ENCODE measurements at places on chromosomes 6 and 20. TPM values are rescaled to one million over a fixed set of nuclear protein-coding genes. Genes with fewer than 3 reads are reported as not detected.

LY6G6C gene
- not detected for total RNA-seq

SLC17A1 gene
- not detected for total RNA-seq

- no peaks in the 10 kb centered on the region for H3K4me1 ChIP-seq
- no peak overlapping the region for H3K4me3 ChIP-seq
- H3K27ac ChIP-seq = no peak overlapping the region
- no peak for DNase-seq
Measured at GRCh38 chr20:24818056-24818455, 131.0 kb upstream of the CST7 start.

GRCh38 chr6:5155906-5156305, 70.8 kb downstream of the PPP1R3G start:
- H3K27me3 ChIP-seq = no peaks in the 10 kb centered on the region
- peaks cover 15% of the 10 kb centered on the region for H3K4me1 ChIP-seq
- no peak overlapping the region for H3K4me3 ChIP-seq
- H3K27ac ChIP-seq = no peak overlapping the region
- no peaks in the 10 kb centered on the region for H3K36me3 ChIP-seq
- no peak for DNase-seq

EPPIN gene
- total RNA-seq = not detected

EDN3 gene
- not detected for total RNA-seq

IL17A gene
- total RNA-seq = not detected

DNA sequence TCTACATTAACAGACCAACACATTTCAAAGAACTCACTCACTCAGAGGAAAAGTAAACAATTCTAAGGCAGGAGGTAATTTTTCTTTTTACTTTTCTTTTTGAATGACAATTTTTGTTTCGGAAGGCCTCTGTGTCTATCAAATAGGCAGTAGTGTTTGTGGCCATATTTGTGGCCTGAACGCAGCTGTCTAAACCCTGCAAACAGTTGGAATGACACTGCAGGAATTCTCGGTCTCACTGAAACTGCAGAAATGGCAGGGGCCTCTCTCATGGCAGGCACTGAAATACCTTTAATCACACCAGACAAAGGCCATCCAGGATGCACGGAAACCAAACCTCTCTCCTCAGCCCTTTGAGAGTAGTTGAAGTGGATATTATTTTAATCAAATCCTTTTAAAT, 30.4 kb downstream of the FYN start:
- no peak for DNase-seq
- H3K27me3 ChIP-seq = no peaks in the 10 kb centered on the region
- H3K4me3 ChIP-seq = no peak overlapping the region
- H3K36me3 ChIP-seq = peaks cover 2% of the 10 kb centered on the region

DNA sequence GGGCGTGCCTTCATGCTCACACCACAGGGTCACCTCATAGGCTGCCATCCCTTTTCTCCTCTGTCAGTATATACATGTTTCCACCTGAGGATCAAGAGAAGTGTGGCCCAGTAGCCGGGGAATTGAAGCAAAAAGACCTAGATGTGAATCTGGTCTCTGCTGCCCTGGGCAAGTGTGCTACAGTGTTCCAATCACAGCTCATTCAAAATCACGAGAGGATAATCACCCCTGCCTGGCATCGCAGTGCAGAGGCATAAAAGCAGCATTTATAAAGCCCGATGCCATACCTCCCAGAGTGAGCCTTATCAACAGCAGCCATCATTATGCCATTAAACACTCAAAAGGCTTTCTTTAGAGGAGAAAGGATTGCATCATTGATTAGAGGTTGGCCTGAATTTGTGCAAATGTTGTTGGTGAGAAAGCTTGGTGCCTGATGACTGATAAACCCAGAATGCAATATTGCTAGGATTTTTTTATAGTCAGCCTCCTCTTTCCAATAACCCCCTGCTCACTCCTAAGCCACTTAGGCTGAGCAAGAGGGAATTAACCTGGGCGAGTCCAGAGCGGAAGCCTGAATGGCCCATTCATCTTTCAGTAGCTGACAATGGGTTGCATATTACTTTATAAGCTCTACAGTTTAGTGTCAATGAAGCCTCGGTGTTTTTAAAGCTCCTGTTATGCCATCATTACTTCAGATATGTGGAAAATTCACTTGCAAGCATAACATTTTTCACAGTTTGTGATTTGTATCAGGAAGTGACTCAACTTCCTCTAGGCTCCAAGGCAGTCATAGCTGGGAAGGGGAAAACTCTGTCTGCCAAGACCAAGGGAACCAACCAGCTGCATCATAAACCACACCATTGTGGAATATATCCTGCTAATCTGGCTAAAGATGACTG, 92.5 kb upstream of the NXT1 start:
- H3K27me3 ChIP-seq = no peaks in the 10 kb centered on the region
- no peak overlapping the region for H3K4me3 ChIP-seq
- peak overlapping the region; percentile 82 for H3K27ac ChIP-seq
- DNase-seq = no peak
- peaks cover 28% of the 10 kb centered on the region for H3K4me1 ChIP-seq

DNA sequence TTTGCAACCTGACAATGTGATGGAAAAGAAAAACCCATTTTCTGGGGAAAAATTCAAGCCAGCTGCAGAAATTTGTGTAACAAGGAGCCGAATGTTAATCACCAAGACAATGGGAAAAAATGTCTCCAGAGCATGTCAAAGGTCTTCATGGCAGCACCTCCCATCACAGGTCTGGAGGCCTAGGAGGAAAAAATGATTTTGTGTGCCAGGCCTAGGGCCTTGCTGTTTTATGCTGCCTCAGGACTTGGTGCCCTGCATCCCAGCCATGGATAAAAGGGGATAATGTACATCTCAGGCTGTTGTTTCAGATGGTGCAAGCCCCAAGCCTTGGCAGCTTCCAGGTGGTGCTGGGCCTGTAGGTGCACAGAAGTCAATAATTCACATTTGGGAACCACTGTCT, 747.7 kb downstream of the C6orf118 start:
- no peaks in the 10 kb centered on the region for H3K4me1 ChIP-seq
- H3K4me3 ChIP-seq = no peak overlapping the region
- H3K27ac ChIP-seq = no peak overlapping the region

DNA sequence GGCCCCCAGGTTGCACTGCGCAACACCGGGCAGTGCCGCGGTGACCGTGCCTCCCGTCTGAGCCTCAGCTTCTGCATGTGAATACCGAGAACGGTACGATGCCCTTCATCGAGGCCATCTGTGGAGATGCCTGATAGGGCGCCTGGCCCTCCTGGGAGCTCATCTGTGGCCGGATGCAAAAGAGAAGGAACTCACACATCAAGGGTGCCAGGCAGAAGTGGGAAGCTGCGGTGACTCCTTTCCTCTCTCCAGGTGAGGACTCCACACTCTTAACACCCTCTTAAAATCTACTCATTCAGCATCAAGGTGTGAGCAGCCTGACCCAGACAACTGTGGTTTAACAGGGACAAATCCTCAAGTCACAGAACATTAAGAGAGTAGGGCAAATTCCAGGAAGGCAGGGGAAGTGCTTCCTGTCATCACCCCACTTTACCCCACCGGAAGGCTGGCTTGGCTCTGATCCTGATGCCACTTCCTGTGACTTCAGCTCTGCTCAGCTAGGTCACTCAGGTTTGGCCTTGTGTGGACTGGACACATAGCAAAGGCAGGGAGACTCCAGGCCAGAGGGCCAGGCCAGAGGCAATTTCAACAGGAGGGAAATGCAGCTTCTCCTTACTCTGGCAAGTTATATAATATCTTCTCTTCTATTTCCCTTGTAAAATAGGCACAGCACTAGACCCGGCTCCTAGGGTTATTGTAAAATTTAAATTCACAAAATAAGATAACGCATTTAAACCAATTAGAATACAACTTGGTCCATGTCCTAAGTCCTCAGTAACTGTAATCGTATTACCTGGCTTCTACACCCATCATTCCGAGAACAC, 69.4 kb downstream of the CPNE5 start:
- H3K4me3 ChIP-seq = no peak overlapping the region
- peaks cover 3% of the 10 kb centered on the region for H3K27me3 ChIP-seq
- no peak overlapping the region for H3K27ac ChIP-seq
- peaks cover 25% of the 10 kb centered on the region for H3K4me1 ChIP-seq

MYLK4 gene
- 0.99 TPM for total RNA-seq

DNA sequence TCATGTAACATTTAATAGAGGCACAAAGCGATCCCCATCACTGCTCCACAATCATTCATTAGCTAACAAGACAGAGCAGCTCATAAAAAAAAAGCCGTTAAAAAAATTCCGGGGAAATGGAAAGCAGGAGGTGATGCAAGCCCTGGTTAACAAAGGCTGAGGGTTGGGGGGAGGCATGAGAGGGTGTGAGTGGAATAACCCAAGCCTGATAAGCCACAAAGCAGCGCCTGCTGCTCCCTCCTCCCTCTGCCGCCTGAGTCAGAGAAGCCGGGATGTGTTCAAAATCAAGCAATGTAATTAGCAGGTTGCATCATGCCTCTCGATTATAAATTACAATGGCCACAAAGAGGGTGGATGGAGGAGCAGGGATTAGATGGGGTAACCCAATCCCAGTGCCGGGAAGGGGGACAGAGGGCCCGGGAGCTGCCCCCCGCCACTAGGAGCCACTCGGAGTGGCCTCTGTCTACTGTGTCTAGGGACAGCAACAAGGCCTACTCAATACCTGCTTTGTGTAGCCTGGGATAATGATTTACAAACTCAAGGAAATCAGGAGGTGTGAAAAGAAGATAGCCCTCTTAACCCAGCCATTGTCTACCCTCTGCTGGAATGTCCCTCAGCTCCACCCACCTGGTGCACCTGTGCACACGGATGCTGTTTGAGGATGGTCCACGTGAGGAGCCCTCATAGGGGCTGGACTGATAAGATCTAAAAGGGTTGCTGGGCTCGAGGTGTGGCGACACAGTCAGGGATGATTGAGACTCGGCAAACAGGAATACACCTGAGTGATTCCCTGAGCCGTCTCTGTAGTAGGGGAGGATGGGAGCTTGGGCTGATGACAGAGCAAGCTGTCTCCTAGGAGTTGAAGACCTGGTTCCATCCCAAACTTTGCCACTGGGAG, 156.9 kb downstream of the VEGFA start:
- H3K4me3 ChIP-seq = peak overlapping the region; percentile 9
- no peak for DNase-seq
- H3K27me3 ChIP-seq = no peaks in the 10 kb centered on the region
- peaks cover 41% of the 10 kb centered on the region for H3K4me1 ChIP-seq
- no peaks in the 10 kb centered on the region for H3K36me3 ChIP-seq
- H3K27ac ChIP-seq = peak overlapping the region; percentile 91

DNA sequence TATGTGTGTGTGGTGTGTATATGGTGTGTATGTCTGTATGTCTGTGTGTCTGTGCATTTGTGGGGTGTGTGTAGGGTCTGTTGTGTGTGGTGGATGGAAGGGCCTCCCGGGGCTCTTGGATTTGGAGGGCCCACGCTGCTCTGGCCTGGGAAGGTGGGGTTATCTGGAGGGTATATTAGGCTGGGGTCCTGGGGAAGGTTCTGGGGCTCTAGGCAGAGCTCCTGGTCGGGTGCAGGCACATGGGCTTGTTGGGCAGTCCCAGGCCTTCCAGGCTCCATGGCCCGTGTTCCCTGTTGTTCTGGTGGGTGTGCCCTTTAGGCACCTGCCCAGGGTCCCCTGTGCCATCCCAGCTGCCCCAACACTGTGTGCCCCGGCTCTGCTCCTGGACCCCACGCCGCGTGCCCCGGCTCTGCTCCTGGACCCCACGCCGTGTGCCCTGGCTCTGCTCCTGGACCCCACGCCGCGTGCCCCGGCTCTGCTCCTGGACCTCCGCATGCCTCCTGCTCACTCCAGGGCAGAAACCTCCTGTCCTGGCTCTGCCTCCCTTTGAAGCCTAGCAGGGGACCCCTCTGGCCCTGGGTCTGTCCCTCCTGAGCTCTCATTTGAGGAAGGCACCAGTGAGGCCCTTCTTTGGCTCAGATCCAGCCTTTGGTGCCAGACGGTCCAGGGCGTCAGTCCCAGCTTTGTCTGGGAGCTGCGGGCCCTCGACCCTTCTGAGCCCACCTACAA, 10.2 kb upstream of the MYT1 start:
- no peaks in the 10 kb centered on the region for H3K4me1 ChIP-seq
- H3K27me3 ChIP-seq = peaks cover 12% of the 10 kb centered on the region
- peak; percentile 70 for DNase-seq
- H3K36me3 ChIP-seq = no peaks in the 10 kb centered on the region
- H3K27ac ChIP-seq = no peak overlapping the region

FNDC1 gene
- 10.5 TPM for total RNA-seq

- H3K27ac ChIP-seq = peak overlapping the region; percentile 8
- H3K4me1 ChIP-seq = peaks cover 9% of the 10 kb centered on the region
- H3K4me3 ChIP-seq = no peak overlapping the region
- DNase-seq = no peak
- H3K36me3 ChIP-seq = peaks cover 53% of the 10 kb centered on the region
- no peaks in the 10 kb centered on the region for H3K27me3 ChIP-seq
Measured at GRCh38 chr6:3013486-3013885, 13.8 kb downstream of the NQO2 start.

GRCh38 chr6:9628819-9629218, 786.1 kb downstream of the TFAP2A start:
- no peaks in the 10 kb centered on the region for H3K27me3 ChIP-seq
- DNase-seq = no peak
- H3K36me3 ChIP-seq = peaks cover 3% of the 10 kb centered on the region
- no peak overlapping the region for H3K27ac ChIP-seq

DNA sequence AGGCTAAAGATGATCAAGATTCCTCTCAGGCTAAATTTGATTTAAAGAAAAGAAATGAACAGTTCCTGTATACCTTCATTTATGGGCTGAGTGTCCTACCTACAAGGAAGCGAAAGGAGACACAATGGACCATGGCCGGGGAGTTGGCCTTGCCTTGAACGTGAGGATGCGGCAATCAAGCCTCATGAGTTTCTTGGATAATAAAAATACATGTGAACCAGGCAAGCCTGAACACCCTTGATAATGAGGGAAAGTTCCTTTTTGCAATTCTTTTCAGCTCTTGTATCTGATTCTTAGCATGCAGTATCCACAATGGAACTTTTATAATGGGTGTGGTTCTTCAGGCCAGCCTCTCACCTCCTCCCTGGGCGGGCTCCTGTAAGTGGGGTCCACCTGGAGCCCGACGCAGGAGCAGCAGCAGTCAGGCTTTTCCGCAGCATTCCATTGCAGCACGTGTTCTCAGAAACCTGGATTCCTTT, 83.8 kb downstream of the RNASET2 start:
- no peak overlapping the region for H3K4me3 ChIP-seq
- no peaks in the 10 kb centered on the region for H3K36me3 ChIP-seq
- no peak for DNase-seq
- H3K4me1 ChIP-seq = no peaks in the 10 kb centered on the region

BTNL2 gene
- not detected for total RNA-seq

DNA sequence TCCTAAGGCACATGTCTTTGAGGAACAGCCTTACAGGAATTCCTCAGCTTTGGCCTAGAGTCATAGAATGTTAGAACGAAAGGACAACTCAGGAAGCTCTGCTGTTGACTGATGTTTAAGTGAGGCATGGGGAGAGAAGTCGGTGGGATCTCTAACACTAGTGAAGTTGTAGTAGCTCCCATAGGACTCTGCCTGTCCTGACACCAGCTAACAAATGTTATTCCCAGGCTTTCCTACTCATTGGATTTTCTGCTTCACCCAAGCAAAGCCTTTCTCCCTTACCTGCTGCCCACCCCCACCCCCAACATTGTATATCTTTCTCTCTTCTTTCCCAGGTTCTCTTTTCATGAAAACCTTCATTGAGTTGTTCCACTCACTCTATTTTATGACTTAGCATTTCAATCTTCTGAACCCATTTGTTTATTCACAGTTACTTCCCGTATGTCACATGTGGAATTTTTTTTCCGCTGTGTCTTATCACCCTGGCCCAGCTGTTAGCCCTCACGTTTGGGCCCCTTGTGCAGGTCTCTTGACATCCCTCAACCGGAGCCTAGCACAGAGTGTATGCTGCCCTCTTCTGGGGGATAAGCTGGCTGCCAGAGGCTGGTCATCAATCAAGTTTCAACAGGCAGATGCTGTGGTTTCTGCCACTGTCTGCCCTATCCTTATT, 39.2 kb upstream of the RNF8 start:
- peaks cover 15% of the 10 kb centered on the region for H3K36me3 ChIP-seq
- no peaks in the 10 kb centered on the region for H3K27me3 ChIP-seq
- peak overlapping the region; percentile 1 for H3K27ac ChIP-seq
- no peak overlapping the region for H3K4me3 ChIP-seq

All from chondrocyte (in vitro differentiated cells).